CD4-positive, CD25-positive, alpha-beta regulatory T cell (primary cell): ENCODE measurements at places on chromosomes 5 and 9. TPM values are rescaled to one million over a fixed set of nuclear protein-coding genes. Genes with fewer than 3 reads are reported as not detected.

The POU4F3 gene
- 0.30 TPM for total RNA-seq

The ARL14EPL gene
- not detected for total RNA-seq

The ENHO gene
- 0.37 TPM for total RNA-seq

The NRG2 gene
- not detected for total RNA-seq

The SHOC1 gene
- total RNA-seq = not detected

The SHISAL2B gene
- total RNA-seq = not detected

The SLC36A2 gene
- not detected for total RNA-seq

The ARHGEF37 gene
- total RNA-seq = 1.8 TPM

GRCh38 chr5:148740966-148741742, 85.3 kb upstream of the ADRB2 start:
- H3K27ac ChIP-seq = no peak overlapping the region
- DNase-seq = no peak
- no peaks in the 10 kb centered on the region for H3K27me3 ChIP-seq
- no peak overlapping the region for H3K4me3 ChIP-seq
- no peaks in the 10 kb centered on the region for H3K4me1 ChIP-seq
- no peaks in the 10 kb centered on the region for H3K36me3 ChIP-seq

DNA sequence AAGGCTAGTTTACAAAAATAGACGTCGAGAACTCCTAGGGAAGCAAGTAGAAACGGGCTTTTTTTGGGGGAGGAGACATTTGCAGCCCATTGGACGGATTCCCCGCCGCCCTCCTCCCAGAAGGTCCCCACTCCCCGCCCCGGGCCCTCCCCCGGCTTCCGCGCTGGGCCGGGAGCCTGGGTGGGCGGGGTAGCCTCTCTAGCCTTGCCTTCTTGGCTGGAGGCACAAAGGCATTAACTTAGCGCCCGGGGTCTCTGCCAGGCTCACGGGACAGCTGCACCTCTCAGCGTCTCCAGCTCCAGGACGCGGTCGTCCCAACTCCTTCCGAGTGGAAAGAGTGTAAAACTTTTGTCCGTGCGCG, at the start of gene DMRTA1:
TSS of gene DMRTA1 (plus strand) at position 236 of the 361 bp plus-strand sequence. CDS start 242 bp downstream, outside the sequence.
- peaks cover 29% of the 10 kb centered on the region for H3K27me3 ChIP-seq
- no peak within 1 kb of the TSS for H3K4me3 ChIP-seq
- no peak within 1 kb of the TSS for H3K27ac ChIP-seq
- H3K36me3 ChIP-seq = no peaks in the 10 kb centered on the region

DNA sequence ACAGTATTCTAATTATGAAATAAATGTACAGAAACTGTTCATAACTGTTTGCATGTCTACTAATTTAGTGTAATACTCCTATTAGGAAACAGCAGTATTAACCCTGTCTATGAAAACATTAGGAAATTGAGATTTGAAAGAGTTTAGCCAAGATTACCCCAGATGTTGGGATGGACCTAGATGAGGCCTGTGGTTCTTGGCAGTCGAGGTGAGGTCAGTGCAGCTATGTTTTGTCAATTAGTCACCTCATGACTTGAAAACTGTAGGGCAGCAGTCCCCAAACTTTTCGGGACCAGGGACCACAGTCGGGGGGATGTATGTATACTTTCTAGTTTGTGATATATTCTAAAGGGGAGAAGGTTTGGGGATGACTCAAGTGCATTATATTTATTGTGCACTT, 4.7 kb downstream of the LNPEP start:
- peak overlapping the region; percentile 58 for H3K4me3 ChIP-seq
- H3K4me1 ChIP-seq = peaks cover 69% of the 10 kb centered on the region
- DNase-seq = no peak
- H3K36me3 ChIP-seq = peaks cover 4% of the 10 kb centered on the region
- H3K27me3 ChIP-seq = no peaks in the 10 kb centered on the region

DNA sequence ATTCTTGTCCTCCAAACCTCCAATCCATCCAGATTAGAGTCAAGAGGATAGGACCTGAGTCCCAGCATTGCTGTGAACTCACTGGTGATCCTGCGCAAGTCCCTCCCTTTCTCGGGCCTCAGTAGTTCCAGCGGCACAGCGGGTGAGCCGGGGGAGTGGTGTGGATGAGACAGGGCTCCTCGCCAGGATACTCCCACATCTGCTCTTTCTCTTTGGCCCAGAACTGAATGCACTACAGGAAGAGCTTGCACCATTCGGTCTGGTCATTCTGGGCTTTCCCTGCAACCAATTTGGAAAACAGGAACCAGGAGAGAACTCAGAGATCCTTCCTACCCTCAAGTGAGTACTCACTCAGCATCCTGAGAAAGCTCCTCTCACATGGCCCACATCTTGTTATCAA, 6.3 kb downstream of the GPX3 start:
- H3K27ac ChIP-seq = no peak overlapping the region
- H3K27me3 ChIP-seq = no peaks in the 10 kb centered on the region
- no peak overlapping the region for H3K4me3 ChIP-seq
- no peak for DNase-seq
- H3K36me3 ChIP-seq = peaks cover 52% of the 10 kb centered on the region

DNA sequence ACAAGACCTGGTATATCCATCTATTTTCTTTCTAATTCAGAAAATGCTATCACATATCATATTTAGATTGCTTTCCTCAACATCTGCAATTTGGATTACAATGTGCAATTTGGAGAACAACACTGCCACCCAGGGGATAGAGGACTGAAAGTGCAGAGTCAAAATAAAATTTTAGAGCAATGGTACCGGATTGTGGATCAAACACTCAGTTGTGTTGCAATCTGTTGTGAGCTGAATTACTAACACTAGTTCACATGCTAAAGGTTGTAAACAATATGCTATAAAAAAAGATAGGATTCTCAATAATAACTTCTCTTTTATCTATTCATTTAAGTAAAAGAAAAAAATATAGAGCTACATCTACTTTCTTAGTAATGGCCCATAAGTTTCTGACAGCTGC, 11.9 kb upstream of the SRFBP1 start:
- no peak overlapping the region for H3K27ac ChIP-seq
- H3K4me1 ChIP-seq = no peaks in the 10 kb centered on the region
- H3K4me3 ChIP-seq = no peak overlapping the region
- H3K27me3 ChIP-seq = peaks cover 14% of the 10 kb centered on the region
- H3K36me3 ChIP-seq = no peaks in the 10 kb centered on the region

GRCh38 chr5:137705106-137705505, 30.8 kb downstream of the KLHL3 start:
- H3K27ac ChIP-seq = no peak overlapping the region
- no peak for DNase-seq
- H3K4me1 ChIP-seq = no peaks in the 10 kb centered on the region
- H3K4me3 ChIP-seq = no peak overlapping the region

GRCh38 chr5:141850244-141850768, 27.9 kb downstream of the PCDH1 start:
- H3K27me3 ChIP-seq = no peaks in the 10 kb centered on the region
- H3K36me3 ChIP-seq = no peaks in the 10 kb centered on the region
- H3K4me3 ChIP-seq = peak overlapping the region; percentile 76
- peak overlapping the region; percentile 71 for H3K27ac ChIP-seq

DNA sequence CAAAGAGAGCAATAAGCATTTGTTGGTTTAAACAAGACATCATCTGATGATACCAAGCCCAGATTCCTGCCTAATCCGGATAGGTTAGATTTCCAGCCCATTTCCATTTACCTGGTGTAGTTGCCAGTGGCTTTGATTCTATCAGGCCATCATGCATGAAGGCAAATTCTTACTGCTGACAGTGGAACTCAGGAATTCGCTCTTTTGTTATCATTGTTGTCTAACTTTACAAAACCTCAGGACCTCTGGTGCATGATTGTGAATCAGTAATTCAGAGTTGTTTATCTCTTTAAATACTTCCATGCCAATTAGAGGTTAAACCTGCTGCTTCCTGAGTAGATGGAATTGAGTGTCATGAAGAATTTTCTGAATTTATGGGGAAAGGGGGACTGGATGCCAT, 76.5 kb downstream of the C9orf152 start:
- no peak overlapping the region for H3K4me3 ChIP-seq
- DNase-seq = no peak
- peaks cover 11% of the 10 kb centered on the region for H3K36me3 ChIP-seq
- H3K27ac ChIP-seq = no peak overlapping the region
- no peaks in the 10 kb centered on the region for H3K27me3 ChIP-seq
- no peaks in the 10 kb centered on the region for H3K4me1 ChIP-seq

GRCh38 chr5:91373006-91373405, 10.1 kb downstream of the ARRDC3 start:
- H3K36me3 ChIP-seq = peaks cover 97% of the 10 kb centered on the region
- peaks cover 34% of the 10 kb centered on the region for H3K4me1 ChIP-seq
- no peak overlapping the region for H3K4me3 ChIP-seq
- DNase-seq = no peak
- H3K27ac ChIP-seq = peak overlapping the region; percentile 51

DNA sequence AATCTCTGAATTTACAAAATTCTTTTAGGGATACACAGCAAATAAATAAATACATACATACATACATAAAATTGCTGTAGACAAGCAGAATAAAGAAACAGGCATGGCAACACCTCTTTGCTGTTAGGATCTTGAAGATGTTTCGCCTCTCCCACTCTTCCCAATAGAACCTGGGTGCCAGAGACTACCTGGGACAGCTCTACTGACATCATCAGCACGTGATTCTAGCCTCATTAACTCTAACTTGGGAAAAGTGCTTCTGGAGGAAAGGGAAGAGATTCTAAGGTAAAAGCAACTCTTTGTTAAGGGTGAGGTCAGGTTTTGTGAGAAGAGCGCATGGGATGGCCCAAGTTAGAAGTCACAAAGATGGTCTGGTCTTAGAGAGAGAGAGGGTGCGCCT, 339.1 kb downstream of the RFX3 start:
- no peaks in the 10 kb centered on the region for H3K4me1 ChIP-seq
- no peak overlapping the region for H3K27ac ChIP-seq
- no peaks in the 10 kb centered on the region for H3K36me3 ChIP-seq
- no peak for DNase-seq
- peaks cover 10% of the 10 kb centered on the region for H3K27me3 ChIP-seq
- no peak overlapping the region for H3K4me3 ChIP-seq

- H3K27ac ChIP-seq = no peak overlapping the region
- H3K36me3 ChIP-seq = no peaks in the 10 kb centered on the region
- H3K4me3 ChIP-seq = no peak overlapping the region
- DNase-seq = no peak
- peaks cover 19% of the 10 kb centered on the region for H3K4me1 ChIP-seq
- no peaks in the 10 kb centered on the region for H3K27me3 ChIP-seq
These were observed 26.2 kb upstream of the TGFBR1 start for GRCh38 chr9:99078717-99079116.

DNA sequence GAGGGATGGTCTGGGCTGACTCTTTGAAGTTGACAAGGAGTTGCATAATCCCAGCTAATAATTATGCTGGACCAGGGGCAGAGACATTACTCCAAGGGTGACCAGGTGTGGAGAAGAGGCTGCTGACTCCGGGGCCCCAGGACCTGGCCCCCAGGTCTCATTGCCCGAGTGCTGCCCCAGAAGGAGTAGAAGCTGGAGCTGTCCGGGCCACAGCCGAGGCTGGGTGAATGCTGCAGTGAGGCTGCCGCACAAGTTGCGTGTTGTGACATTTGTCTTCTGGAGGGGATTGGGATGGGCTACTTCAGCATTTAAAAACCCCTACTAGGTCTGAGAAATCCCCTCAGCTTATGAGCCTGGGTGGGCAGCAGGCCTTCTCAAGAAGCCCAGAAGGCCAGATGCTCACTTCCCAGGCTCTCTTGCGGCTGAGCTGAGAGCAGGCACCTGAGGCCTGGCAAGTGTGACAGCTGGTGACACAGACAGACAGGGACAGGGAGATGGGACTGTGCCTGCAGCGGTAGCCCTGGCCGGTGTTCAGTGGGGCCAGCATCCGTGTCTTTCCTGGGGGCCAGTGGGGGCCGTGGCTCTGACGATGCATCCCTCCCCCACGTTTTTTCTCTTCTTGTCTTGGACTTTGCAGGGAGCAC, 122.8 kb downstream of the KCNIP1 start:
- H3K27me3 ChIP-seq = no peaks in the 10 kb centered on the region
- H3K4me1 ChIP-seq = no peaks in the 10 kb centered on the region
- no peak for DNase-seq
- no peaks in the 10 kb centered on the region for H3K36me3 ChIP-seq
- no peak overlapping the region for H3K27ac ChIP-seq

GRCh38 chr5:134131165-134131564, 16.7 kb downstream of the TCF7 start:
- DNase-seq = no peak
- H3K36me3 ChIP-seq = peaks cover 36% of the 10 kb centered on the region
- no peaks in the 10 kb centered on the region for H3K27me3 ChIP-seq
- peak overlapping the region; percentile 48 for H3K4me3 ChIP-seq
- H3K27ac ChIP-seq = peak overlapping the region; percentile 93
- peaks cover 100% of the 10 kb centered on the region for H3K4me1 ChIP-seq

DNA sequence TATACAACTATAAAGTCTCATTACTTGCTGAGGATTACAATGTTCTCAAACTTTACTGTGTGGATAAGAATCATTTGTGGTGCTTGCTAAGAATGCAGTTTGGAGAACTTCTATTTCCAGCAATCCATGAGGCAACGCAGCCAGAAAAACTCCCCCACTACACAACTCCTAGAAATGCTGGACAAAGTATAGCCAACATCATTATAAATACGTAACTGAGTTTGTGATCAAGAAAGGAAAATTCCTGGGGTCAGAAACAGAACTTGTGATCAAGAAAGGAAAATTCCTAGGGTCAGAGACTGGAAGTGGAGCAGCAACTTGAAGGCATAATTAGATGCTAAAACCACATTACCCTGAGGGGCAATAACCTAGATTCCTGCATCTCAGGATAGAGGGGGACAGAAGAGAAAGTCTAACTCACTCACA, 81.1 kb downstream of the MAT2B start:
- H3K27me3 ChIP-seq = no peaks in the 10 kb centered on the region
